ENCODE measurements at places on chromosomes 6 and 20. TPM values are rescaled to one million over a fixed set of nuclear protein-coding genes. Genes with fewer than 3 reads are reported as not detected.

DNA sequence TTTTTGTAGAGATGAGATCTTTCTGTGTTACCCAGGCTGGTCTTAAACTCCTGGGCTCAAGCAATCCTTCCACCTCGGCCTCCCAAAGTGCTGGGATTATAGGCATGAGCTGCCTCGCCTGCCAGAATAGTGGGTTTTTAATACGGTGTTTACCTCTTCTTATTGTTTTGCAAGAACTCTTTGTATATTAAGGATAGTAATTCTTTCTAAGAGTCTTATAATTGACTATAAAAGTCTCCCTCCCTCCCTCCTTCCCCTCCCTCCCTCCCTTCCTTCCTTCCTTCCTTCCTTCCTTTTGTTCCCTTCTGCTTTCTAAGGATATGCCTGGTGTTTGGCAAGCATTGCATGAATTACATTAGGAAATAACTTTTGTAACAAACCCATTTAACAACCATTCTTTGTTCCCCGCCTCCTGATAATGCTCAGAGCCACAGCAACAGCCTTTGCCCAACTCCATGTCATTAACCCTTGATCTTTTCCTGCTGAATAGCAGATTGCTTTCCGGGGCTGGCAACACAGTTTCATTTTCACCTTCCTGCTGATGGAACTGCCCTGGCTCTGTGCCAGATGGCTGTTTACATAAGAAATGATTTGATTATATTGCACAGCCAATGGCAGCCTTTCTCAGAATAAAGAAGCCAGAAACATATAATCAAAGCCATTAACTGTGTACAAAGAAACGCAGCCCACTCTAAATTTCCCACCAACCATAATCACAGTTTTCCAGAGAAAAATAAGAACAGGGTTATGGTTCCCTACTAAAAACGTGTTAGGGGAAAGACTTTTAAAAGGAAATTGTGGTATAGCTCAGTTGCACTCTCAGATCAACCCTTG lies 143.7 kb upstream of the PTPN1 start:
- no peak for DNase-seq

DNA sequence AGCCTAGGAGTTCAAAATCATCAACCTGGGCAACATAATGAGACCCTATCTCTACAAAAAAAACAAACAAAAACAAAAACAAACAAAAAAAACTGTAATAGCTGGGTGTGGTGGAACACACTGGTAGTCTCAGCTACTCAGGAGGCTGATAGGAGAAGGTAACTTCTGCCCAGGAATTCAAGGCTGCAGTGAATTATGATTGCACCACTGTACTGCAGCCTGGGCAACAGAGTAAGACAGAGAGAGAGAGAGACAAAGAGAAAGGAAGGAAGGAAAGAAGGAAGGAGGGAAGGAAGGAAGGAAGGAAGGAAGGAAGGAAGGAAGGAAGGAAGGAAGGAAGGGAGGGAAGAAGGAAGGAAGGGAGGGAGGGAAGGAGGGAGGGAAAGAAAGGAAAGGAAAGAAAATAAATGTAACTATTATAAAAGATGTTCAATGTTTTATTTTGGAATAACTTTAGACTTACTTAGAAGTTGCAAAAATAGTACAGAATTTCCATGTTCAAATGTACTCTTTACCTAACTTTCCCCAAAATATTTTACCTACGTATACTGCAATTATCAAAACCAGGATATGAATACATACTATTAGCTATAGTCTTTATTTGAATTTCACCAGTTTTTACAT lies 175.2 kb downstream of the KHDC1L start:
- DNase-seq: no peak

DNA sequence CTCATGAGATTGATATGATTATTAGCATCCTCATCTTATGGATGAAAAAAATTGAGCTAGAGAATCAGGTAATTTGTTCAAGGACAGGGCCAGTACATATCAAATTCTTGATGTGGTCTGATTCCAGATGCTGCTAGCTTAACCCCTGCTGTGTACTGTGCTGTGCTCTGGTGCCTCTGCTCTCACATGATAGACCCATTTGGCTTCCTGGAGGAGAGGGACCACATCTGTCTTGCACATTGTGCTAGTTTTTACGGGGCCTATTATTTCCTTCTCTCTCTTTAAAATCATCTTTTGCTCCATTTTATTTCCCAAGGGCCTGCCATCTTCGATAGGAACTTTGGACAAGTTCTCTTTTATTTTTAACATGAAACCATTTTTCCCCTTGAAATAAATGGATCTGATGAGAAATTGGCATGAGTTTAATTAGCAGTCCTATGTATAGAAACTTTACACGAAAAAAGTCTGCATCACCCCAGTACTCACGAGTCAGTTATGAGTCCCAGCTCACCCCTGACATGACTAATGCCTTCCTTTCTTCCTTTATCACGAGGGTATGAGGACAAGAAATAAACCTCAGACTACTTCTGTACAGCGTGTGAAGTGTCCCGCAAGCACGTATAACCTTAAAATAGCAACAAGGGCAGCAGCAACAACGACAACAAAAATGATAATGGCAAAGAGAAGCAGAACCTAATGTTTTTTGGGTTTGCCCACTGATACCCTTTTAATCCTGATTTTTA lies 26.5 kb downstream of the CD109 start:
- no peak for DNase-seq

GRCh38 chr6:85354761-85355618 lies 94.9 kb upstream of the NT5E start:
- peak; percentile 83 for DNase-seq

- no peak for DNase-seq
Observed at GRCh38 chr6:17867880-17868279, 119.6 kb downstream of the KIF13A start.

DNA sequence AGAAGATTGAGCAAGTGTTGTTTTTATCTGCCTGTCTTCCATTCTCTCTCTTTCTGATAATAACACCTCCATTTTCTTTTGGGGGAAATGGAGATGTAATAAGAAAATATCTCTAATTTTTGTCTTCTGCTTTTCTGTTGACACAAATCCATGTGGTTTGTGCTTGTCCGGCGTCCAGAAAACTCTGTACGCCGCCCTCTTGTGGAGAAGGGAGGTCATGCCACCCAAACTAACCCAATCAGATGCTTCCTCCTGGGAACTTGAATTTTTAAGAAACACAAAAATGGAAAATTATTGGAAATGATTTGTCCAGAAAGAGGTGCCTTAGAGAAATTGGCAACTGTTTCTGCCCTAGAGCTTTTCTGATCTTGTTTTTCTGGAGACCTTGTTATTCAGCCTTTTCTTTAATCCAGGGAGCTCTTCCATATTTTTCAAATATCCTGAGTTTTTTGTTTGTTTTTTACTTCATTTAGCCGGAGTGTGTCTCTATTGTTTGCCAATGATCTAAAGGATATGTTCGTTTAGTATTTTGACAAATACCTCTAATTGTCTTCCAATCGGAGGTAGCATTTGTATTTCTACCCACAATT lies 17.8 kb upstream of the FNDC1 start:
- DNase-seq: peak; percentile 73

- no peak for DNase-seq
Observed at GRCh38 chr20:16317445-16318362, 255.5 kb downstream of the KIF16B start.

- DNase-seq: no peak
Observed at GRCh38 chr20:41133709-41134361, 3.5 kb upstream of the PLCG1 start.

DNA sequence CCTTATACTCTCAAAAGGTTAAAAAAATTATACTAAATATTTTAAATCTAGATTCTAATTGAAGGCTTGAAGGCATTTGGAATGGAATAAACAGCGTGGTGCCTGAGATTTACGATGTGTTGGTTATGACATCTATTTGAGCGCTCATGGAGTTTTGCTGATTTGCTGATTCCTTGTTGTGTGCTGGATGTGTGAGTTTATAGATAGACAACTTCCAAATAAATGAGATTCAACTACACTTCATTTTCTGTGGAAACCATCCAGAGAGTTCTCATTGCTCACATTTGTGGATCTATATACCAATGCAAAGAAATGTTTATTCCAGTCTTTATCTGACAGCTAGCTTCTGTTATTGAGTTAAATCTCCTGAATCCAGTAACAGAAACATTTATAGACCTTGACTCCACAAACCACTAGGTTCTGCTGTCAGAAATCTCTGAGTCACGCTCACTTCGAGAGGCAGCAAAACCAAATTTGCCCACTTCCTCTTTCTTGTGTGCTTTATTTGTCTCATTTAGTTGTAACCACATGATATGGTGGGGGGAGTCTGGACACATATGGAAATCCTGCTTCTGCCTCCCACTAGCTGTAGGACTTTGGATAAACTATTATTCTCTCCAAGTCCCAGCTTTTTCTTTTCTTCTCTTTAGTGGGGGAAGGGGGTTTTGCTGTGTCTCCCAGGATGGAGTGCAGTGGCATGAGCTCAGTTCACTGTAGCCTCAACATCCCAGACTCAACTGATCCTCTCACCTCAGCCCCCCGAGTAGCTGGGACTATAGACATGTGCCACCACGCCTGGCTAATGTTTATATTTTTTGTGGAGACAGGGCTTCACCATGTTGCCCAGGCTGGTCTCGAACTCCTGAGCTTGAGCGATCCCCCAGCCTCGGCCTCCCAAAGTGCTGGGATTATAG lies 54.5 kb downstream of the IPCEF1 start:
- peak; percentile 19 for DNase-seq

DNA sequence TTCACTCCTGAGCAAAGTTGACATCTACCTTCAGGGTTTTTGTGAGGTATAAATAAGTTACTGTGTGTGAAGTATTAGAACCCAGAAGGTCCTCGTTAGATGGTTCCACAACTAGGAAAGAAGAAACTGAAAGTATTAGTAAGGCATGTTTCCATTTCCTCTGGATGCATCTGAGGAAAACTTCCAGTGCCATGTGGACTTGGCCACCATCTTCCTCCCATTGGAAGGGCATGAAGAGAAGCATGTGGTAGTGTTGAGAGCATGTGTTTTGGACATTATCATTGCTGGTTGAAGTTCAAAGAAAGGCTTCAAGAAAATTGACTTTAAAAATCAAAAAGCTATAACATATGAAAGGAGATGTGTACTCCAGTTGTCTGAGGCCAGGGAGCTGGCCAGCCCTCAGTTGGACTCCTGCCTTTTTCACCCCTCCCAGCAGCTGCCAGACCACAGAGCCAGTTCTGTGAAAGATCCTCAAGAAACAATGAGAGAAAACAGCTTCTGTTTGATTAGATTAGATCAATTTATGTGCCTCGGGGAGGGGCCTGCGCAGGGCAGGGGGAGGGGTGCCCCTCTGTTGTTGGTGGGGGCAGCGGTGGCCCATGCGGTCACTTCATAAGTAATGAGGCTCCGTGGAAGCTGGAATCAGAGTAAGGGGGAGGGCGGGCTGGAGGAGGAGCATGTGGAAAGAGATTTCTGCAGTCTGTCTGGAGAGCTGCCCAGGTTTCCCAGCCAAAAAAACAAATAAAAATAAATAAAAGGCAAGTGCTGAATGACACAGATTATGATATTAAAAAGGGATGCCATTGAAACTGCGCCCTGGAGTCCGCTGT lies 154.0 kb downstream of the JARID2 start:
- DNase-seq: peak; percentile 90

Gene ENPP3
- polyA plus RNA-seq: not detected

Gene PPP1R3D
- polyA plus RNA-seq: 5.2 TPM

Gene STXBP5
- 10.2 TPM for polyA plus RNA-seq

Gene SERPINB6
- 98.2 TPM for polyA plus RNA-seq

Gene NCR2
- polyA plus RNA-seq: not detected

Gene TBPL1
- polyA plus RNA-seq: 29.5 TPM

All from muscle of arm (tissue), 14 donors.